Forelimb muscle (tissue), 1 donor: ENCODE measurements at places on chromosomes 1 and 21. TPM values are rescaled to one million over a fixed set of nuclear protein-coding genes. Genes with fewer than 3 reads are reported as not detected.

Gene C1QC
- polyA plus RNA-seq, result 23.9 TPM

DNA sequence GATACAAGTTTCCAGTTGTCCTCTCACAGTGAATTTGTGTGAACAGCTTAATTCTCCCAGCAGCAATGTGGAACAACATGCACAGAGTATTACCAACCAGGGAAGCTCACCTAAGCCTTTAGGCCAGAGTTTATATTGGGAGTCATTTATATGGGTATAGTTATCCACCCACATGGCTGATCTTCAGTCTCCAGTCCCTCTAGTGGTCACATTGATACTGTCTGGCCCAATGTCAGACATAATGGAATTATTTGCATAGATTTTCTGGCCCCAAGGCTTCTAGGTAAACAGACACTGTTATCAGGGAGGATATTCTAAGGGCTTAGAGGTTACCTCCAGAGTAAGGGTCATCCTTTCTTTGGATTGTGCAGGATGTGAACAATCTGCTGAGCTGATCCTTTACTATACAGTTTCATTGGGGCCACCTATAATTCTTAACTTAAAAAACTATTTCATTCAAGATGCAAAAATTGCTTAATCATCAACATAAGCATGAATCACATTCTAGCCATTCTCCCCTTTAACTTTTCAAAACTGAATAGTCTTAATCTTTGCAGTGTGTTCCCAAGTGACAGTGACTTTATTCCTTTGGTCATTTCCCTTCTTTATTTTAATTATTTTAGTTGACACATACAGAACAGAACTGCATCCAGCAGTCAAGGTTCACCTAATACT lies 210.9 kb downstream of the LTN1 start:
- DNase-seq, result no peak

DNA sequence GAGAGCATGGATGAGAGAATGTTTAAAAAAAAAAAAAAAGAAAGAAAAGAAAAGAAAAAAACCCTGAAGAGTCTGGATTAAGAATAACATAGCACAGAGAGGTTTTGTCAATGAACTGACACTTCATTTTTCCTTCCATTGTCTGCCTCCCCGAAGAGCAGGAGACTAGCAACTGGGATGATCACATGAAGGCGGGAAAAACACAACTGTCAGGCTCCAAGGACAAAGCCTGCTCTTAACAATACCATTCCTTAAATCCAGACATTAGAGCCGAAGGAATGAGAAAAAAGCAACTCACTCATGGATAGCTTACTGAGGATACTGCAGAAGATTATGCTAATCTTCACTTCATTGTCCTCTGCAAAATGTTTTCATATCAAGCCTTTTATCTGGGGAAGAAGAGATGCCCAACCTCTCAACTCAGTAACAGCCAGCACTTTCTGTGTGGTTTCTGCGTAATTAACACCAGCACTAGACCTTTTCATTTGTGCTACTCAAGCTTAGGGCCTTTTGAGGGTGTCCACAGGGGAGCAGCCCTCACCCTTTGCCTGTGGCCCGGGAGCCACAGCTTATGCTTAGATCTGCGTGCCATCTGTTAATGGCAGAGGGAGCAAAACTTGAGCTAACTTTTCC lies 182.3 kb downstream of the BARHL2 start:
- no peak for DNase-seq

- DNase-seq, result no peak
These were observed 50.3 kb upstream of the COA6 start for GRCh38 chr1:234322979-234323378.
